Activated CD8-positive, alpha-beta memory T cell treated with anti-CD3 and anti-CD28 coated beads for 48 hours (primary cell): ENCODE measurements at places on chromosomes 16 and 17.

DNA sequence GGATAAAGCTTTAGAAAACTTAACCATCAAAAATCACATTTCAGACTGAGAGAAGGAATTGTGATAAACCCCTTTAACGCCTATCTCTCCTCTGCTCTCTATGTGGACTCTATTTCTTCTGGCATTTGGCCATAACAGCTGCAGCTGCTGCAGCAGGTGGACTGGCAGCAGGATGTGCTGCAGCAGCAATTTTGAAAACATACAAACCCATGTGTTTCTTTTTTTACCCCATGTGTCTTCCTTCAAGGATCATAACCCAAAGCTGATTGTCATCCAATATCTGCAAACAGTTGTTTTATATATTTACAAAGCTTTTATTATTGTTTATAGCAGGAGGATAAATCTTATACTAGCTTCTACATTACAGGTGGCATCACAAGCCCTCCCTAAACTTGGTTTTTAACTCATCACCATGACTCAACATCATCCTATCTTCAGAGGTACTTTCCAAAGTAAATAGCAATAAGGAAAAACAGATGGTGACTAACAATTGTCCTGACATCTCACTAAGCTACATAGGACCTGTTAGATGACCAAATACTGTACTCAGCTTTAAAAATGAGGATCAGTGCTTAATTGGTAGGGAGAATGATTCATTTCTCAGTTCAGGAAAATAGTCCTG, 14.5 kb upstream of the KRTAP9-2 start:
- no peak for DNase-seq

GRCh38 chr16:66874079-66874775, 6.1 kb upstream of the PDP2 start:
- DNase-seq = no peak

DNA sequence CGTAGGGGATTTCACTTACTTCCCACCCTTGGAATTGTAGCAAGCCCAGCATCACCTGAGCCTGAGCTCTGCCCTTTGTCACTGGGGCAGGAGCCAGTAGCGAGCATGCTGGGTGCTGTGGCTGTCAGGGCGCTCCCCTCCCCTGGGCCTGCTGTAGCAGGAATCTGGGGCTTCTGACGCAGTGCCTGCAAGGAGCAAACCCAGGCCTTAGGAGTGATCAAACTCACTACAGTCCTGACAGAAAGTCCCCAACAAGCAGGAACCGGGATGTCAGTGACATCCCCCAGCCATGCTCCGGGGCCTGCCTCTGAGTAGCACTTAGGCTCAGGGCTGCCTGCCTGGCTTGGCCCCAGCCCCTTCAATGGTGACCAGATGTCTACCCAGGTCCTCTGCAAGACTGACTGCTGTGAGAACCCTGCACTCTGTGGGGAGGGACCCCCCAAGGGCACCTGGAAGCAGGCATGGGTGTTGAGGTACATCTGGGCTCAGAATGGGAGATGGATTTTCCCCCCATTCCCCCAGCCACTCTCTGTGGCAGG, 23.5 kb downstream of the PLD6 start:
- no peak for DNase-seq

DNA sequence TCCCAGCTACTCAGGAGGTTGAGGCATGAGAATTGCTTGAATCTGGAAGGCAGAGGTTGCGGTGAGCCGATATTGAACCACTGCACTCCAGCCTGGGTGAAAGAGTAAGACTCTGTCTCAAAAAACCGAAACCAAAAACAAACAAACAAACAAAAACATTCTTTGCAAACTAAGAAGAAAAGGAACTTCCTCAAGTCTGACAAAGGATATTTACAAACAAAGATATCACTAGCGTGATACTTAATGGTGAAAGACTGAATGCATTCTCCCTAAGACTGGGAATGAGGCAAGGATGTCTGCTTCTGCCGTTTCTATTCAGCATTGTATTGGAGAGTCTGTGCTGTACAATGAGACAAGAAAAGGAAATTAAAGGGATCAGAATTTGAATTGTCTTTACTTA, 10.5 kb upstream of the MPO start:
- DNase-seq = no peak

DNA sequence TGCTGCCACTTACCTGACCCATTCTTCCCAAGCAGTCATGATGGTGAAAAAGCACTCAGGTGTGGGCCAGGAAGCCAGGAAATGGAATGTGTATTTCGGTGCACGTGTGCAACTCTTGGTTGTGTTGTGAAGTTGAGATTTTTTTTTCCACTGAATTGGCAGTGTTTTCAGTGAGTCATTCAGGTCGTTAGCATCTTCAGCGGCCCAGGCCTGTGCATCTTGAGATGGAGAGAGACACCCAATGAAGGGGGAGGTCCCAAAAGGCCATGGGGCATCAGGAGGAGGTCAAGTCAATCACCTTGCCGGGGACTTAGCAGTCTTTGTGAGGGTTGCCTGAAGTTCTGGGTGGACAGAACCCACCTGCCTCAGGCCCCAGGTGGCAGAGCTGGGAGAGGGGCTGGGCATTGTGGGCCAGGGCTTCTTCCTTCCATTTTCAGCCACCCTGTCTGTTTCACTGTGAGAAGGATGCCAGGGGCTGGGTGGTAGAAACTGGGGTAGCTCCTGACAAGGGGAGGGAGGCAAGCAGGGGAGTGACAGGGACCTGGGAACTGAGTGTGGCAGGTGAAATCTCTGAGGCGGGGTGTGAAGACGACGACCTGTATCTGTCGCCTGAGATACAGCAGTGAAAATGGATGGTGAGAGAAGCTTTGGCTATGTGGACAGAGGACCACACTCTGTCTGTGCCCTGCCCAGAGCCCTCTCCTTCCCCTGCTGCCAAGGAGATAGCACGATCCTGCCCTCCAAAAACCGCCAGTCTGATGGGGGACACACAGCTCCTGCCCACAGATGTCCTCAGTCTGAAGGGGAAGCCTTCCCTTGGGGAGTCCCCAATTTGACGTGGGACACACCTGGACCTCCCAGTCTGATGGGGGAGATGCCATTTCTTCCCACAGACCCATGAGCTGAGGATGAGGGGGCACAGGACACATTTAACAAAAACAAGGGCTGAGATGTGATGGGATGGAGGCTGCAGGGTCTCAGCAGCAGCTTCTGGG, 11.9 kb downstream of the TBKBP1 start:
- no peak for DNase-seq

- DNase-seq = no peak
These were observed 10.7 kb upstream of the KCNJ2 start for GRCh38 chr17:70158591-70158990.

DNA sequence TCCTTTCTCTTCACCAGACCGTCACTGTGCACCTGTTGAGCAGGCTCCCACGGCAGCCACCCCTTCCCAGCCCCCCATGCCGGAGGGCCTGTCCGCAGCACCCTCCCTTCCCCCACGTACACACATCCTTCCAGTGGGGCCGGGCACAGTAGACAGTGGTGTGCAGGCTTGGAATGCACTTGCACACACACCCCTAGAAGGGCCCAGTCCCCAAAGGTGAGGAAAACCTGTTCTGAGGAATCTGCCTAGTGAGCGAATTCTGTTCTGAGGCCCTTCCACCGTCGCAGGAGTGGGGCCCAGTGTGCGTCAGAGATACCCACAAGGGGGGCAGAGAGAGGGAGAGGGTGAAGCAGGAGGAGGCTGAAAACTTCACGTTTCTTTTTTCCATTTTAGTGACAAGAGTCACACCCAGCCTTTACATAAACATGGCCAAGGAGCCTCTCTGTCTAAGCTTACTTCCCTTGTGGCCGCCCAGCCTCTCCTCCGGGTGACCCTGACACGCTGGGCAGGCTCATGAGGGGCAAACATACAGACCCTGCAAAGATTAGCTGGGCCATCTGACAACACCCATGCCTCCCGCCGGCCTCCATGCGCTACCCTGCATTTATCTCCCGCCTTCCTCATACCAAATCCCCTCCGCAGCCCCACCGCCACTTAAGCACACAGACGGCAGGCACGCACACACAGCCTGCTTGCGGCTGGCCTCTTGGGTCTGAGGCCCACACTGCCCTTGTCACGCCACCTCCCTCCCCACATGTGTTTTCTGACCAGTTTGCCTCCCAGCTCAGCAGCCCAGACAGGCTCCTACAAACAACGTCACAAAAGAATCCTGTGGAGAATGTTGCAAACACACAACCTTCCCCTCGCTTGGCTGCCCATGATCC, 1.8 kb downstream of the ZBTB4 start:
- no peak for DNase-seq

GRCh38 chr17:67400193-67400592, 23.1 kb downstream of the PITPNC1 start:
- DNase-seq = no peak

DNA sequence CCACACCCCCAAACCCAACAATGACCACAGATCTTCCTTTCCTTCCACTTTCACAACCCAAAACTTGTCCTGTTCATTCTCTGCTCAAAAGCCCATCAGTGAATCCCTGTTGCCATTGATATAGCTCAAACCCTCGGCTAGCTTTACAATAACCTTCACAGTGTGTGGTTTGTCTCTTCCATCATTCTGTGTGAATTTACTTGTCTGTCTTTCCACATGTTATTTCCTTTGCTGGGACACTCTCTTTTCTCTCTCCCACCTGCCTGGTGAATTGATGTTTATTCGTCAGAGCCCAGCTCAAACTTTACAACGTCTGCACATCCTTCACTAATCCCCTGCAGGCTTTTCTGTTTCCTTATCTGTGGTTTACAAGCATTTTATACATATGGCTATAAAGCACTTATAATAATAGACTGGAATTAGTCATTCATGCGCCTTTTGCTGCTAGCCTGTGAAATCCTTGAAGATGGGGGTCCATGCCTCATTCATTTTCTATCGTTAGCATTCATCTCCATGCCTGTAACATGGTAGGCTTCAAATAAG, 114.4 kb downstream of the CDH13 start:
- no peak for DNase-seq

DNA sequence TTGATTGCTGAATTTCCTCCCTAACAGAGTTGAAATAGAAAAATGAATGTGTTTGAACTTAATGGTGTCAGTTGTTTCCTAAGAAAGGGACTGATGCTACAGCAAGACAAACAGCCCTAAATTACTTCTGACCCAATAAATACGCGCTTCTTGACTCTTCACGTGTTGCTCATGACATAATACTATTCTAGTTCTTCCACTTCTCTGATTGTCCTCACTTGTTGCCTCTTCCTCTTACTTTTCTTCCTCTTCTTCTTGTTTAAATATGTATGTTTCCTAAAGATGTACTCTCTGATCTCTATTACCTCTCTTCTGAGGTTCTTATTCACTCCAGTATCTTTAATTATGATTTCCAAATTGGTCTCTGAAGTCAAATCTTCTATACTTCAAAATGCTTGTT, 32.4 kb downstream of the RNF43 start:
- no peak for DNase-seq

DNA sequence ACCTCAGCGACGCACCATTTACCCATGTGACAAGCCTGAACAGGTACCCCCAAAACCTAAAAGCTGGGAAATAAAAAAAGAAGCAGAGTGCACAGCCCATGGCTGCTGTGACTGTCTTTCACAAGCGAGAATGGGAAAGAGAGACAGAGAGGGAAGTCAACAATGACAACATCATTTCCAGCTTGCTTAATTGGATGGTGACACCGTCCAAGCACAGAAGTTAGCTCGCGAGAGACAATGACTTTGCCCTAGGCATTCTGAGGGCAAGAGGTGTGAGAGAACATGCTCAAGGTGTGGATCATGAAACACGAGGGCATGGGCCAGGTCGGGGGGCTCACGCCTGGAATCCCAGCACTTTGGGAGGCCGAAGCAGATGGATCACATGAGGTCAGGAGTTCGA, 19.3 kb upstream of the NSMCE1 start:
- no peak for DNase-seq

DNA sequence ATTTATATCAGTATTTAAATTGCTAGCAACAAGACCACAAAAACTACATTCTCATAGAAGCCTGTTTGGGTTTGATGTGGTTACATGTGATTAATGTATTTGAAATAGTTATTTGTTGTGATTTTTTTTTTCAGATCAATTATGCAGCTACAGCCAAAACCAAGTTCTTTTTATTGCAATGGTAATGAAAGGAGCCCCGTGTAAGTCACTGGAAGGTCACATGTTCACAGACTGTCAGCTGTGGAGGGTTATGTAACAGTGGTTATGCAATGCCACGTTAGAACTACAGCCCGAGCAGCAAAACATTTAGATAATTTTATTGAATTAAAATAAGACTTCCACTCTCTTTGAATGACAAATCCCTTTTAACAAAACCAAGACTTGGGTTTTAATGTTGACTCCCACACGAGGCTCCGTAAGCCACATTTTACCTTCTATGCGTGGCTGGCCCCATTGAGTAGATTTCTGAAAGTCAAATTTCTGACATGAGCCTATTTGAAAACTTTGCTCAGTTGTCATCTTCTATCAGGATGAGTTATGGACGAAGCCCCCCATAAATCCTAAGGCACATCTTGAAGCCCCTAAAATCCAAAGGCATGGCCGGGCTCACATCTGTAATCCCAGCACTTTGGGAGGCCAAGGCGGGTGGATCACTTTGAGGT, 41.8 kb upstream of the SEC14L1 start:
- DNase-seq = no peak

GRCh38 chr17:78885956-78886355, 17.0 kb downstream of the CEP295NL start:
- no peak for DNase-seq

GRCh38 chr16:79767421-79768275, 167.1 kb upstream of the MAF start:
- DNase-seq = no peak

- no peak for DNase-seq
These were observed 6.5 kb upstream of the PNPO start for GRCh38 chr17:47934856-47935255.

GRCh38 chr17:68229619-68230018, 18.2 kb upstream of the AMZ2 start:
- no peak for DNase-seq

GRCh38 chr16:12260647-12261262, 284.2 kb downstream of the SNX29 start:
- no peak for DNase-seq

GRCh38 chr17:2837147-2837561, 40.9 kb downstream of the RAP1GAP2 start:
- DNase-seq = peak; percentile 25

DNA sequence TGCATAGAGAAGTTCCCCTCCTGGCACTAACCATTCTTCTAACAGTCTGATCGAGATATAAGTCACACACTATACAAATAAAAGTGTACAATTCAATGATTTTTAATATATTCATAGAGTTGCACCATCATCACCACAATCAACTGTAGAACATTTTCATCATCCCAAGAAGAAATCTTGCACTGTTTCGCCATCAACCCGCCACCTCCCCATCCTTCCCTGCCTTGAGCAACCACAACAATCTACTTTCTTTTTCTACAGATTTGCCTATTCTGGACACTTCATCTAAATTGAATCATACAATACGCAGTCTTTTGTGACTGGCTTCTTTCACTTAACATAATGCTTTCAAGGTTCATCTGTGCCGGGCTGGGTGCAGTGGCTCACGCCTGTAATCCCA, 33.0 kb upstream of the GUCY2D start:
- DNase-seq = no peak

DNA sequence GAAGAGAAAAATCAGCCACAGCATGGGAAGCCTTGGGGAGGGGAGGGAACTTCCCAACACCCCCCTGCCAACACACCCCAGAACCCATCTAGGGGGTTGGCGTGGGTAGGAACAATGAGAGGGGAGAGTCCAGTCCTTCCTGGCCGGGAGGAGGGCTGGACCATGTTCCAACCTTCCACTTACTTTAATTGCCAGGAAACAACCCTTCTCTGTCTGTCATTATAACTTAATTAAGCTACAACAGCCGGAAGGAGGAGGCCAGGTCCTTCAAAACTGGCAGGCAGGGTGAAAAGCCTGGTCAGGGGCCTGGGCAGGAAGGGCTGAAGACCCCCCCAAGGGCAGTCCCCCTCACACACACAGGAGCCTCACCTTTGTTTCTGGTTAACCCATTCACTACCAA, 447.0 kb downstream of the SOX9 start:
- no peak for DNase-seq
